Activated T-helper 1 cell treated with anti-CD3 and anti-CD28 coated beads, Interleukin-2, amount 50 U/mL, for 16 hours (primary cell): ENCODE measurements at places on chromosomes 13 and 19.

- DNase-seq, result no peak
These were observed 440.5 kb downstream of the ITGBL1 start for GRCh38 chr13:101893021-101893420.

DNA sequence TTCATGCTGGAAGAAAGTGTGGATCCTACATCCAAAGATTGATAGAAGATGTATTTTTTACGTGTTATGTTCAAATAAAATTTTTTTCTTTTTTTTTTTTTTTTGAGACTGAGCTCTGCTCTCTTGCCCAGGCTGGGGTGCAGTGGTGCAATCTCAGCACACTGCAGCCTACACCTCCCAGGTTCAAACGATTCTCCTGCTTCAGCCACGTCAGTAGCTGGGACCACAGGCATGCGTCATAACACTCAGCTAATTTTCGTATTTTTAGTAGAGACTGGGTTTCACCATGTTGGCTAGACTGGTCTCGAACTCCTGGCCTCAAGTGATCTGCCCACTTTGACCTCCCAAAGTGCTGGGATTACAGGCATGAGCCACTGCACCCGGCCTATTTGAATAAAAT, 65.7 kb downstream of the KLF12 start:
- DNase-seq, result no peak

DNA sequence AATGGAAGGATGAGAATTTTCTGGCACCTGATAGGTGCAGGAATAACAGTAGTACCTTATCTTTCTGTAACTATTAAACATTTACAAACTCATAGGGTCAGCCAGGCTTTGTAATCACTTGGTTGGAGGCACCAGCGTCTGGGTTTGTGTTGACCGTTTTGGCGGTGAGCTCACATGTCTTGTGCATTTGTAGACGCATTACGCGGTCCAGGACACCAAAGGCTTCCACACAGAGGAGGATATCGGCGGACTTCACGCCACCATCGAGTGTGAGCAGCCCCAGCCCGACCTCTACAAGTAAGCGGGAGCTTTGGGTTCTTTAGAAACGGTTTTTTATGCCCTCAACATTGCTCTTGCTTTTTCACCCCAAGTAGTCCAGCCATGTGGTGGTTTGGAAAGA, 129.3 kb downstream of the ATP11A start:
- no peak for DNase-seq

GRCh38 chr19:38209671-38210457, 14.2 kb downstream of the DPF1 start:
- DNase-seq, result no peak

GRCh38 chr19:42069619-42070351, at the start of gene GRIK5:
Gene GRIK5 (minus strand): TSS chr19:42070206. CDS start chr19:42065770, 4,436 bp downstream.
- no peak for DNase-seq

DNA sequence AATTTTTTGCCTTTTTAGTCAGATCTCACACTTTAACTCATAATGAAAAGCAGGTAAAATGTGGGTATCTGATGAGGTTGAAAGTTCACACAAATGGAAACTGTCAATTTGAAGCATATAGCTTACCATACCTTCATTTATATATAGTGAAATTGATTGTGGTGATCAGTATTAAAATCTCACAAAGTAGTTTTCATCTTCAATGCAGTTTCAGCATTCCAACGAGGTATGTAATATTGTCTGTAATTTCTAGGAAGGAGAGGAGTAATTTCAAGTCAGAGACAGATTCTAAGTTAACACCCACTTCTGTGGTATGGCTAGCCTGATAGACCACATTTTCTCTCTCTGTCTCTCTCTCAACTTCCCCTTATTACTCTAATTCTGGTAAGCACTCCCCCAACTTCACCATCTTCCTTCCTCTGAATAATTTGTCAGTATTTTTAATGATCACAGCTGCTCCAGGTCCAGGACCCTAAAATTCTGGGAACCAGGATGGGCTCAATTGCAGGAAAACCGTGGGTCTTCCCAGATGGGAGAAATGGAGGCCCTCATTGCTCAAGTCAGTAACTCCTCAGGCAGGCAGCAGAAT, 455.7 kb downstream of the FGF9 start:
- no peak for DNase-seq

GRCh38 chr13:100230769-100231149, 141.9 kb downstream of the PCCA start:
- no peak for DNase-seq

DNA sequence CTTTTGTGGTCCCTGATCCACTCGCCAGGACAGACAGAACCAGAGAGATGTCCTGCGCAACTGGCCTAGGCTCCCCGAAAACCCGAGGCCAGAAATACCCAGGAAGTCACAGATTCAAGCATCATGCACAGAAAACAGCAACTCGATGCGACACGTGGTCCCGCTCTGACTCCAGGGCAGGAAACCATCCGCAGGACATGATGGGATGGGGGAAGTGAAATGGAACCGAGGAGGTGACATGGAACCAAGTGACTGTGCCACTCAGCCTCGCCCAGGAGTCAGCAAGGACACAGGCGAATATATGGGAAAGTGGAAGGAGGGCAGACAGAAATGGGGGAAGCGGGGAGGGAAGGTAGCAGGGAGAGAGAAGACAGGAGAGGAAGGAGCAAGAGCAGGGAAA, 1.1 kb downstream of the ZSCAN18 start:
- DNase-seq, result no peak

GRCh38 chr19:2694196-2694595, 8.3 kb downstream of the GNG7 start:
- DNase-seq, result no peak

- DNase-seq, result no peak
These were observed 1787.3 kb downstream of the SLITRK5 start for GRCh38 chr13:89458456-89458855.

DNA sequence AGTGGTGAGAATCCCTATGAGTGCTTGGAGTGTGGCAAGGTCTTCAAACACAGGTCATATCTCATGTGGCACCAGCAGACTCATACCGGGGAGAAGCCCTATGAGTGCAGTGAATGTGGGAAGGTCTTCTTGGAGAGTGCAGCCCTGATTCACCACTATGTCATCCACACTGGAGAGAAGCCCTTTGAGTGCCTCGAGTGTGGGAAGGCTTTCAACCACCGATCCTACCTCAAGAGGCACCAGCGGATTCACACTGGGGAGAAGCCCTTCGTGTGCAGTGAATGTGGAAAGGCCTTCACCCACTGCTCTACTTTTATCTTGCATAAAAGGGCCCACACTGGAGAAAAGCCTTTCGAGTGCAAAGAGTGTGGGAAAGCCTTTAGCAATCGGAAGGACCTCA, 18.7 kb upstream of the AURKC start:
- DNase-seq, result no peak

- DNase-seq, result no peak
These were observed 104.7 kb upstream of the FREM2 start for GRCh38 chr13:38582133-38582532.

GRCh38 chr13:36207672-36208071, 6.7 kb downstream of the SOHLH2 start:
- DNase-seq, result no peak

GRCh38 chr13:47672245-47673008, 328.6 kb downstream of the SUCLA2 start:
- DNase-seq, result no peak

- no peak for DNase-seq
These were observed 9.9 kb downstream of the KANK3 start for GRCh38 chr19:8332976-8333766.

GRCh38 chr13:87128036-87128435, 543.1 kb upstream of the SLITRK5 start:
- DNase-seq, result no peak

DNA sequence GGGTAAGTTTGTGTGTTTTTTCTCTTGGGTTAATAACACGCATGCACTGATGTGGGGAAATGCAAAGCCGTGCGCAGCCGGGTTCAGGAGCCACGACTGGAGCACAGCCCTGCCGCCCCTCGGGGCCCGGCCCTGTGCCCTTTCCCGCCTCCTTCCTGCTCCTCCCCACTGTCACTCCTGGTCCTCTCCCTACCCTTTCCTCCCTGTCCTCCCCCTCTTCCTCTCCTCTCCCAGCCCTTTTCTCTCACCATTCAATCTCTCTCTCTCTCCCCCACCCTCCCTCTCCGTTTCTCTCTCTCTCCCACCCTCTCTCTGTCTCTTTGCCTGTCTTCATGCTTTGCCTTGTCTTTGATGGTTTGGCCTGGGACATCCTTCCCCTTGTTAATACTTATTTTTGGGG, 27.2 kb downstream of the PLEKHJ1 start:
- no peak for DNase-seq

DNA sequence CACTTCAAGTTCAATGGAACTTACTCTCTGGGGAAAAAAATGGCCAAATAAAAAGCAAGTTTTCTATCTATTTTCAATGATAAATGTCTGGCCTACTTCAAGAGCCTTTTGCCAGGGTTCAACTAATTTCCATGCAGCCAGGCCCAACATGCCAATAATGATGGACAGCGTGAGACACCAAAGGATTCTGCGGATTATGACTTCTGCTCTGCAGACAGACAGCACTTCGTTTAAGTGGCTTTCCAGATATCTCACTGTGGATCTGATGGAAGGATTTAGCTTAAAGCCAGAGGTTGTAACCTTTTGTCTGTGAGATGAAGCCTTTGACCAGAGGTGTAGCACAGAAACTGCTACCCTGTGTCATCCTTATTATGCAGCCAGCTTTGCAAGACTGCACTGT, 614.2 kb downstream of the DCT start:
- DNase-seq, result no peak

DNA sequence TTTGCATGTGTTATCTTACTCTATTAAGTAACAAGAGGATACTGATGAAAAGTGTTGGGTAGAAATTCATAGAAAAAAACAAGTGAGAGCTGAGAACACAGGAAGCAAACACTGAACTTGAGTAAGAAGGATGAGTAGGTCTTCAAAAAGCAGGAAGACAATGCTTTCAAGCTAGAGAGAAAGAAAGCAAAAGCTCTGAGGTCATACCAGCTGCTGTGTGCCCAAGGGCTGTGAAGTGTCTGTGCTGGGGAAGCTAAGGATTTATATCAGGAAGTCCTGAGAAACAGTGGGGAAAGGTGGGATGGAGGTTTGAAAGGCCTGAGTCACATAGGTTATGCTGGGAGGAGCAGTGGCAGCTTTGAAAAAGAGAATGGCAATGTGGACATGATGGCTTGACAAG, 145.5 kb upstream of the MAB21L1 start:
- DNase-seq, result no peak

GRCh38 chr19:14182476-14182875, 23.5 kb downstream of the ADGRL1 start:
- DNase-seq, result no peak

GRCh38 chr19:48493718-48494401, 17.8 kb downstream of the LMTK3 start:
- no peak for DNase-seq

DNA sequence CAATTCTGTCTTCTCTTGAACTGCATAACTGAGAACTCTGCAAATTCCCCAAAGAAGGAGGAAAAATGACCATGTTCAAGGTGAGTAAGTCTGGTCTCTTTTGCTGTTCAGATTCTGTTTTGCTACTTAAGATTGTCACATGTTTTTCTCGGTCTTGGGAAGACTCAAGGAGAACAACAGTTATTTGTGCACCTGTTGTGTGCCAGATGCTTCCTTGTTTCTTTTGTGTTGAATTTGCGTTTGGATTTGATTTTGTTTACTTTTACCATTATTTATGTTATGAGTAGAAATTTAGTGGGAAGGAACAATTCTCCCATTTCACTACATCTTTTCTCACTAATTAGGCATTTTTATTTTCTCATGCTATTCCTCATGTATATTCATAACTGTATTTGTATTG, 4.4 kb downstream of the ZNF284 start:
- DNase-seq, result no peak

DNA sequence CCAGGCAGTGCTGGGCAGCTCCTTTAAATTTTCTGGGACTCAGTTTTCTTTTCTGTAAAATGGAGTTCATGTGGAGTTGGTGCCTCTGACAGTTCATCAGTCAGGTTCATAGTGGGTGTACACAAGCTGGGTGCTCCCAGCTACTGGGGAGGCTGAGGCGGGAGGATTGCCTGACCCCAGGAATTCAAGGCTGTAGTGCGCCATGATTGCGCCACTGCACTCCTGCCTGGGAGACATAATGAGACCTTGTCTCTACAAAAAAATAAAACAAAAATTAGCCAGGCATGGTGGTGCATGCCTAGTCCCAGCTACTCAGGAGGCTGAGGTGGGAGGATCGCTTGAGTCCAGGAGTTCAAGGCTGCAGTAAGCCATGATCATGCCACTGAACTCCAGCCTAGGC, 21.1 kb downstream of the IQCN start:
- no peak for DNase-seq

- DNase-seq, result no peak
These were observed 26.6 kb downstream of the ATP11A start for GRCh38 chr13:112716461-112716820.

GRCh38 chr13:95087746-95088305, 213.4 kb downstream of the ABCC4 start:
- no peak for DNase-seq

DNA sequence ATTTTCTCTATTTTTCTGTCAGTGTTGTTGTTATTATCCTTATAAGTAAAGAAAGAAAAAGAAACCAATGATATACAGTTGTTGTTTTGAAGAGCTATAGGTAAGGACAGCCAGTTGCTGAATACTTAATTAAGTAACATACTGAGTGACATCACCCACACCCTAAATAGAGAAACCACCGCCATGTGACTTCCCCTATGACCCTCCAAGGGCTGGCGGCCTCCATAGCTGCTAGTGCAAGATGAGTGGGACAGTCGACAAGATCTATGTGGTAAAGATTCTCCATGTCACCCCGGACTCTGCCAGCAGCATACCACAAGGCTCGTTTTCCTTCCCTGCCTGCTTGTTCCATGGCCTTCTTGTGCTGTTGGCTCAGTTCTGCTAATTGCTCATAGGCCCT, 221.1 kb downstream of the DNAJC15 start:
- DNase-seq, result no peak

DNA sequence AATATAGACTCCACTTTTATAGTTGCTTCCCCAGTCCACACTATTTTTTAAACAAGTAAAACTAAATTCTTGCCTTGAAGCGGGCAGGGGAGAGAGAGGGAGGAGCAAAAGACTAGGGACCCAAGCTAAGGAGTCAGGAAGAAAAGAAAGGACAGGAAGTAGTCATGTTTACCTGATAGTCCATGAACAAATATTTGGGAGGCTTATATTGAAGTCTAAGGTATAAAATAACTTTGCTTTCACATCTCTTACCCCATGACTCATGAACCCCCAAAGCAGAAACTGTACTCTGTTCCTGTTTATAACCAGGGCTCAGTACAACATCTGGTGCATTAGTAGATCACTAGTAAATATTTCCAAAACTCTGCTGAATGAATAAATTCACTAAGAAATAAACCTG, 67.3 kb downstream of the ZAR1L start:
- no peak for DNase-seq

- no peak for DNase-seq
These were observed 21.8 kb downstream of the DCAF15 start for GRCh38 chr19:13974073-13974472.

- no peak for DNase-seq
These were observed 10.5 kb upstream of the KLK4 start for GRCh38 chr19:50921426-50922316.

GRCh38 chr19:58569943-58570670, 3.0 kb downstream of the MZF1 start:
- no peak for DNase-seq
